ENCODE measurements at places on chromosomes 4 and X.

GRCh38 chr4:7330031-7330596 lies 104.6 kb downstream of the PSAPL1 start:
- DNase-seq, result no peak

- DNase-seq, result no peak
These were observed 76.1 kb downstream of the FBXO8 start for GRCh38 chr4:174207367-174207766.

GRCh38 chr4:152998861-152999260 lies 62.7 kb downstream of the FHDC1 start:
- DNase-seq, result no peak

- DNase-seq, result no peak
These were observed 49.7 kb downstream of the ATP8A1 start for GRCh38 chr4:42607011-42607726.

- DNase-seq, result no peak
These were observed 287.7 kb downstream of the BMPR1B start for GRCh38 chr4:95045429-95045828.

DNA sequence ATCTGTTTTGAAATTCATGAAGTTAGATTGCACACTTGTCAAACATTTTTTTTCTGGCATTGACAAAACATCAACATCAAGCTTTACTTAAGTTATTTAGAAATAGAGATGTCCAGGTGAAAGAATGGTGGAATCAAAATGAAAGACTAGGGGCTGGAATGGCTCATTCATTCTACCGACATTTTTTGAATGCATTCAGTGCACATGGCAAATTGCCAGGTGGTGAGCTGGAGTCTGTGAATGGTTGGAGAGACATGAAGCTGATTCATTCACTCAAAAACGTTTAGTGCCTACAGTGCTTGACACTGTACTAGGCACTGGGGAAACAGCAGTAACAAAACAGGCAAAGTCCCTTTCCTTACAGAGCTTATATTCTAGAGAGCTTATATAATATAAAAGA lies 292.4 kb downstream of the PPP1R2C start:
- no peak for DNase-seq

GRCh38 chr4:183342541-183343533 lies 20.6 kb upstream of the CLDN24 start:
- DNase-seq, result no peak

- DNase-seq, result no peak
These were observed 84.9 kb upstream of the TET2 start for GRCh38 chr4:105061731-105062130.

- no peak for DNase-seq
These were observed 123.2 kb upstream of the KCNIP4 start for GRCh38 chr4:22071749-22072148.

GRCh38 chrX:13716455-13716854 lies 18.0 kb downstream of the TRAPPC2 start:
- DNase-seq, result no peak

DNA sequence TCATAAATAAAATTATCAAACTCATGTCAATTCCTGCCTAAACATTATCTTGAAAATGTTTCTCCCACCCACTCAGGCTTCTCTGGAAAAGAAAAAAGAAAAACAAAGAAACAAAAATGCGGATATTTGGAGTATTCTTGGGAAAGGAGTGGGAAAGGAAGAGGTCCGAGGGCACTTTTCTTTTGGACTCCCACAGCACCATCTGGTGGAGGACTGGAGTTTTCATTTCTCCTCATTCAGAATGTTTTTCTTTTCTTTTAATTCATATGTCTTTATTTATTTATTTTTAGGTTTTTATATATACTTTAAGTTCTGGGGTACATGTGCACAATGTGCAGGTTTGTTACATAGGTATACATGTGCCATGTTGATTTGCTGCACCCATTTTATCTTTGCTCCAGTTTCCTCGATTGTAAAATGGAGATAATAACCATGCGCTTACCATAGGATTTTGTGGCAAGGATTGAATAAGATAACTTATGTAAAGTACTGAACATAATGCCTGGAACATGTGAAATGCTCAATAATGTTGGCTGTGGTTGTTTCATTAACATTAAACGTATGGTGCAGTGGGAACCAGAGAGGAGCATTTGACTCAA lies 8.0 kb upstream of the KCNE5 start:
- DNase-seq, result no peak

DNA sequence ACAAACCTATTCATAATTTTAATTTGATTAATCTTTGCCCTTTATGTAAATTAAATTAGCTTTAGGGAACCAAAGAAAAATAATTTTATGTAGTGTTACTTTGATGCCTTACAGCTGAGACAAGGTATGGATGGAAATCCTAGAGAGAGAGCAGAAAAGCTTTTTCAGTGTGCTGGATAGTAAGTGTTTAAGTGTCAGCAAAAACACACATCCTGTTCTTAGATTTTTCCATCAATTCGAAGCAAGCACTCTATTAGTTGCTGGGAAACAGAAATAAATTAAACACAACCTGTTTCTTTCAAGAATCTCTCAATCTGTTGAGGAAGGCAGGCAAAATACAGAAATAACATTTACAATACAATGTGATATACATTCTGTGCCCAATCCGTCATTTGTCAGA lies 327.8 kb downstream of the GALNTL6 start:
- DNase-seq, result no peak

DNA sequence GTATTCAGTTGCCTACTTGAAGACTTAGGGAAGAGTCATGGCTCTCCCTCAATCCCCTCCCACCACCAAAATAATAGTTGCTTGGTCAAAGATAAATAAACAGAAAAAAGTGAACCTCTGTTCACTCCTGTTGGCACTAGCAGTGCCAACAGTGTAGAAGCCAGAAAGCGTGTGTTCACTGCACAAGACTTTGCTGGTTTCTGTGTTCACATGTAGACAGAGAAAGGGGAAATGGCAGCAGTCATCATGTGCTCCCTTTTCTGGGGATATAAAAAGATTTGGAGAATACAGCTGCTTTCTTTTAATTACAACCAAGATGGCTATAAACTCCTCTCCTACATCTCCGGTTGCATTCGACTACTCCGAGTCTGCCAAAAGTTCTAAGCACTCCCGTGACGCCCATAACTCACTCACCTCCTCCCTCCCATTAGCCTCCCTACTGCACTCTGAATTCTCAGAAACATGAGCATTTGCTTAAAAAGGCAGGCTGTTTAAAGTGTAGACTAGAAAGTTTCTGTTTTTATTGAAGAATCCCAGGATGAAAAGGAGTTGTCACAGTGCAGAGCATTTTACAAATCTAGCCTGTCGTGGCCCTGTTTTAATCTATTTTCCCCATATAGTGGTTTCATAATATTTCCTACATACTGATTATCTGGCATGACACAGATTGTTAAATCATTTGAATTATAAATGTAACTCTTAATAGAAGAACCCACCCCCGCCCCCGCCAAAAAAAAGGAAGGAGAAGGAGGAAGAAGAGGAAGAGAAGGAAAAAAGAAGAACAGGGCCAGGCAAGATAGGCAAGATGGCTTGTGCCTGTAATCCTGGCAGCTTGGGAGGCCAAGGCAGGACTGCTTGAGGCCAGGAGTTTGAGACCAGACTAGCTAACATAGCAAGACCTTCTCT lies 16.7 kb downstream of the LGI2 start:
- DNase-seq, result no peak
